ENCODE measurements at places on chromosomes 11 and 22. TPM values are rescaled to one million over a fixed set of nuclear protein-coding genes. Genes with fewer than 3 reads are reported as not detected.

Gene FJX1
- total RNA-seq: not detected

Gene DLG2
- total RNA-seq: 5.4 TPM

DNA sequence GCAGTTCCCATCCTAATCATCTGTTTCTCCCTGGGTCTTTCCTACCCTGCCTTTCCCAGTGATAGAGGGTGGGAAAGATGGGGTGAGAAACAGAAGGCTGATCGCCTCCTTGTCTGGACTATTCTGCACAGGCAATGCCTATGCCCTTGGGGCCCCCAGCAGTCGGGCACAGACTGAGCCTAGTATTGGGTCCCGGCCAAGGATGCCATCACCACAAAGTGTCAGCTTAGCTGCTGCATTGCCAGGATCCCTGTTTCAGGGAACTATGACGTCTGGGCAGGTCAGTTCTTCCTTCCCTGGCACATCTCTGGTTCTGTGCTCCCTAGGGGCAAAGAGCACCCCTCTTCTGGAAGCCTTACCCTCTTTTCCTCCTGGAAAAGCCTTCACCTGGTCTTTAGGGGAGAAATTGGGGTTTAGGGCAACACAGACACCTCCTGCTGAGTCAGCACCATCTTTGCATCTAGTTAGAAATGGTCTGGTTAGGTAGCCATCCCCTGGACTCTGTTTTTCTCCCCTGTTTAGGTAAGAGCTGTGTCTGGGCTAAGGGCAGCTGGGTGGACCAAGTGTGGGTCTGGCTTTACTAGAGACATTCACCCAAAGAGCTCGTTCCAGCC lies 2.1 kb downstream of the ADAMTS8 start:
- H3K4me1 ChIP-seq: peaks cover 16% of the 10 kb centered on the region
- peaks cover 27% of the 10 kb centered on the region for H3K27me3 ChIP-seq
- DNase-seq: no peak
- no peaks in the 10 kb centered on the region for H3K36me3 ChIP-seq
- H3K27ac ChIP-seq: no peak overlapping the region

- no peak for DNase-seq
- H3K36me3 ChIP-seq: no peaks in the 10 kb centered on the region
- peaks cover 11% of the 10 kb centered on the region for H3K27me3 ChIP-seq
- peaks cover 13% of the 10 kb centered on the region for H3K4me1 ChIP-seq
- no peak overlapping the region for H3K27ac ChIP-seq
- no peak overlapping the region for H3K4me3 ChIP-seq
Observed at GRCh38 chr22:19199479-19199878, 20.9 kb upstream of the SLC25A1 start.
